SK-MEL-5 (cell line): ENCODE measurements at places on chromosomes 11 and 22. TPM values are rescaled to one million over a fixed set of nuclear protein-coding genes. Genes with fewer than 3 reads are reported as not detected.

DNA sequence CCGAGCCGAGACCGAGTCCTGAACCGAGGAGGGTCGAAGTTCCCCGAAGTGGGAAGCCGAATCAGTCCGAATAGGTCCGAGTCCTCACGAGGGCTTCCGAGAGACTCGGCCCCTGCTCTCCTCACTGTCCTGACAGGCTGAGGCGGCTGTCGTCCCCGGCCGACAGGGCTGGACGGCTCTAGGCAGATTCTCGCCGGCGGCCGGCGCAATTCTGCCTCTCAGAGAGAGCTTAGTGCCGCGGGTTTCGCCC is 191 bp upstream of the DEAF1 start:
- DNase-seq: no peak

HSPB2 gene
- not detected in 2 replicates for total RNA-seq

RAB3IL1 gene
- 6.1 and 6.8 TPM in 2 replicates for total RNA-seq

DNA sequence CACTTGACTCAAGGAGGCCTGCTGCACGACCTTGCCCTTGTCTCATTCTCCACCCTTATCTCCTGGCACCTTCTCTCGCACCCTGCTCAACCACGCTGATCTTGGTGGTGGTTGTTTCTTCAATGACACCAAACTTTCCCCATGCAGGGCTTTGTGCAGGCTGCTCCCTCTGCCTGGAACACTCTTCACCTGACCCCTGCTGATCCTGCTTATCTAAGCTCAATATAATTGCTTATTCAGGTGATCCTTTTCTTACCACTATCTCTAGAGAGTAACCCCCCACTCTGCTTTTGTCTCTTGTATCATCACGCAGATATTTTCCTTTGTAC is 604.4 kb downstream of the BUD13 start:
- DNase-seq: no peak

PRDM10 gene
- total RNA-seq: 3.6 and 4.3 TPM in 2 replicates

DNA sequence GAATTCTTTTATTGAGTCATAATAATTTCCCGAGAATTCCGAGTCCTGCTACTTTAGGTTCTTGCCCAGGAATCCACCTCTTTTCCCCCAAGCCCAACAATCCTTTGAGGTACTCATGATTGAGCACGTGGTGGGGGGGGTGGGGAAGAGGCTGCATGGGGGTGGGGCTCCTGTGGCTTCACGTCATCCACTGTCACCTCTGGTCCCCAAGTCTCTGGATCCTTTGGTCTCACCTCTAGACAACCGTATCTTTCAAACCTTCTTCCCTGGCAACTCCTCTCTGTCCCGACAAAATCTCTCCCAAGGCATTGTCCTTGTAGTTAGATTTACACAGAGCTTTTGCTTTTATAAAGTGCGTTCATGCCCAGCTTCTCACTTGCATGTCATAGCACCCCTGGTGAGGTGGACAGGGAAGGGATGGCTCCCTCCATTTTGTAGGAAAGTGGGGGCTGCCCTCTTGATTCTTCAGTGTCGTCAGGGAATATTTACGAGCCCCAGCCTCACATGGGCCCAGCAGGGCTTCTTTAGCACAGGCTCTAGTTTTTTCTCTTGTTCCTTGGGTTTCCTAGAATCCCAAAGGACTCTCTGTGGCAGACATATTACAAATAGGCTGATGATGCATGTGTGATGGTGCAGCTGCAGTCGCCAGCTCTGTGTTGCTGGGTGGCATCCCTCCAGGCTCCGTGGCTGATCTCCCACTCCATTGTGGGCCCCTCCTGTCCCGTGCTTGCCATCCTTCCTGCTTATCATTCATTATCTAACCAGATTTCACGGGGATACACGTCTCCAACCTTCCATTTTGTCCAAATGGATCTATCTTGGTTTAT is 8.4 kb downstream of the UCP3 start:
- no peak for DNase-seq

CCDC73 gene
- total RNA-seq: not detected in 2 replicates

- DNase-seq: no peak
Measured at GRCh38 chr11:120117991-120118390, 19.9 kb downstream of the TRIM29 start.

DNA sequence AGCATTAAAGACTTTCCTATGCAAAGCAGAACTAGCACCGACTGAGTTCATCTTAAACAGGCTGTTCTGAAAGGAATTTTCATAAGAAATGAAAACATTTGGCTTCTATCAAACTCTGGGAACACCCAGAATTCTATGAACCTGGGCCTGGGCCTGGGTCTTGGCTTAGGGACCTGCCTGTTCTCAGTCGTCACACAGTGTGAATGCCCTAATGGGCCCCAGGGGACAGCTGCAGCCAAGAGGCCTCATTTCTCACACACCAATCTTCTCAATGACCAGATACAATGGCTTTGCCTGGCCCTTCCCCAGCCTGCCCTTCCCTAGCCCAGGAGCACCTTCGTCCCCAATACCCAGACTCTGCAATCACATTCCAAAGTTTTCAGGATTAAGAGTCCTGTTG is 234.9 kb upstream of the ARHGAP20 start:
- no peak for DNase-seq

- DNase-seq: no peak
Measured at GRCh38 chr11:117794772-117795629, 2.0 kb downstream of the DSCAML1 start.

- no peak for DNase-seq
Measured at GRCh38 chr22:32545801-32546200, 71.2 kb downstream of the FBXO7 start.
